ENCODE measurements at places on chromosomes 4 and X.

- no peak overlapping the region for H3K27ac ChIP-seq
- H3K4me3 ChIP-seq = no peak overlapping the region
- H3K36me3 ChIP-seq = no peaks in the 10 kb centered on the region
- no peaks in the 10 kb centered on the region for H3K27me3 ChIP-seq
Measured at GRCh38 chr4:86910369-86910768, 18.1 kb upstream of the C4orf36 start.

DNA sequence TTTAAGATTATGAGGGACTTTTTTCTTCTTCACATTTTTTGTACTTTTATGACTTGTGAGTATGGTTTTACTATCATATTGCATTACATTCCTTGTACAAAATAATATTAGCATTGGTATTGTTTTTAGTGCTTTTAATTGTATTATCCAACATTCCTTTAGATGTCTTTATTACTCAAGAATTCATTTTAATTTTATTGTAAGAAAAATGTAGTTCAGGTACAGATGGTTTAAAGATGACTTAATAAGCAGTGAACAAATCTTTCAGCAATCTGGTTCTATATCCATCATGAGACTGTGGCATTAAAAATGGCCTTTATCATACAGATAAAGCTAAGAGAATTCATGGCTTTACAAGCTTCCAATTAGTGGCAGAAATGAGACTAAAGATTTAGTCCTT lies 191.6 kb downstream of the ANTXR2 start:
- no peaks in the 10 kb centered on the region for H3K27me3 ChIP-seq
- no peak for DNase-seq
- no peak overlapping the region for H3K4me3 ChIP-seq
- no peak overlapping the region for H3K27ac ChIP-seq

- H3K27me3 ChIP-seq = no peaks in the 10 kb centered on the region
- no peak for DNase-seq
- no peak overlapping the region for H3K4me3 ChIP-seq
- H3K27ac ChIP-seq = no peak overlapping the region
Measured at GRCh38 chr4:27022963-27023362, 162.3 kb downstream of the STIM2 start.

- no peak for DNase-seq
- no peak overlapping the region for H3K4me3 ChIP-seq
- no peak overlapping the region for H3K27ac ChIP-seq
- H3K27me3 ChIP-seq = no peaks in the 10 kb centered on the region
Measured at GRCh38 chr4:96936886-96937285, 1097.0 kb downstream of the PDHA2 start.

DNA sequence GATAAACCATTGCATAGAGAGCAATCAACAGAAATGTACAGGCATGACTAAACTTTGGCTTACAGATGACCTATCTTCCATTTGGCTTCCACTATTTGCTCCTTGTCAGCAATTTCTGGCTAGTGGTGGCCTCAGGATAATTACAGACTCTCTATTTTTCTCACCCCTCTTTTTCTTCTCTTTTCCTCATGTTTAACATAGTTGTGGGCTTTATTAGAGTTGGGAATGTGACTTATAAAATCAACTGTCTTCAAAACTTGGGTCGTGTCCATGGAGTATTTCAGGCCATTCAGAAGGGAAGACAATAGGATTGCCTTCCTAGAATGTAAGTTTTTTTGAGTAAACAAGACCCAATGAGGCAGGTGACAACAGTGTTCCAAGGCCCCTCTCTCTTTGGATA lies 236.2 kb downstream of the FRAS1 start:
- H3K36me3 ChIP-seq = no peaks in the 10 kb centered on the region
- no peak overlapping the region for H3K27ac ChIP-seq
- H3K27me3 ChIP-seq = no peaks in the 10 kb centered on the region
- no peak for DNase-seq
- peaks cover 19% of the 10 kb centered on the region for H3K4me1 ChIP-seq
- no peak overlapping the region for H3K4me3 ChIP-seq
